ENCODE measurements at places on chromosomes 4 and X. TPM values are rescaled to one million over a fixed set of nuclear protein-coding genes. Genes with fewer than 3 reads are reported as not detected.

GRCh38 chr4:11488657-11489452, 60.2 kb upstream of the HS3ST1 start:
- no peak for DNase-seq

DNA sequence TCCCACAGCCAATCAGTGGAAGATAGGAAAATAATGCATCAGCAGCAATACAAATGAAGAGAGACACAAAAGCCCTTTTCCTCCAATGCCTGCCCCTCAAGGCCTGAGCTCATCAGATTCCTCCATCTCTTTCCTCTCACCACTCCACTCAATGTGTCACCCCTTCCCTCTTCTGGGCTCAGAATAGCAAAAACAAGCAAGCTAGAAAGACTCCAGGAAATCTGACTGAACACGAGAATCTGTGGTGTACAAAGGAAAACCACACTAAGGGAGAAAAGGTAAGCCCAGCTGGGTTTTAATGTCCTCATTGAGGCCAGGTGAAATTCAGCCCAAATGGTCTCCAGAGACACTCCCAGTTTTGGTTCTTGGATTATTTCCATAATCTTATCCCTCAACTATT, 46.3 kb downstream of the ARHGEF9 start:
- no peak for DNase-seq

GRCh38 chrX:39817754-39818470, 279.8 kb downstream of the BCOR start:
- DNase-seq, result no peak

DNA sequence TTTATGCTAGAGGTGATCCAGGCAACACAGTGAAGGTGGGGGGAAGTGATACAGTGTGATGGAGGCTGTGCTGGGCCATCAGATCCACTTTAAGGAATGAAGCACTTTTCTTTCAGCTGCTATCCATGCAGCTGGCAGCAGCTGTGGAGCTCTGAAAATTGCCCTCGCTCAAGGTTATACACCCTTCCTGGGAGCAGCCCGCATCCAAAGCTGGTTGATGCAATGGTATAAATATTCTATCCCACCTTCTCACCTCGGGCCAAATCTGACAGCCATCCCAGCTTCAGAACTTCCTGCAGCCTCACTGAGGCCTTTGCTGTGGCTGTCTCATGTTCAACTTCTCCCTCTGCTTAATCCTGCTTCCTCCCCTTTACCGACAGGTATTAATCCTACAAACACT, 18.6 kb downstream of the CXCL13 start:
- DNase-seq, result no peak

DNA sequence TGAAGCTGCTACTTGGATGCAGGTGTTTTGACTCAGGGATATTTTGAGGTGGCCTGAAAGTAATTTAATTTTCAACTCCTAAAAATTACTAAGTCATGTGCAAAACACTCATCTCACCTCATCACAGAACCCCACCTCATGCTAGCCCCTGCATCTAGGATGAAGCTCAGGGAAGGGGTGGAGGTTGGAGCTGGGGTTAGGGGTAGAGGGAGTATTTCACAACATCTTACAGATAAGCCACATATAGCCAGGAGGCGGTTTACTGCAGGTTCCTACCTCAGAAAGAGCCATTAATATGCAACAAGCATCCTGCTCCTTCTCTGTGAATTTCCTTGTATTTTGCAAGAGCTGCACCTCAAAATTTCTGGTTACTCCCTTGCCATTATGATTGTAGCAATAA, 70.5 kb upstream of the TSPAN5 start:
- no peak for DNase-seq

DNA sequence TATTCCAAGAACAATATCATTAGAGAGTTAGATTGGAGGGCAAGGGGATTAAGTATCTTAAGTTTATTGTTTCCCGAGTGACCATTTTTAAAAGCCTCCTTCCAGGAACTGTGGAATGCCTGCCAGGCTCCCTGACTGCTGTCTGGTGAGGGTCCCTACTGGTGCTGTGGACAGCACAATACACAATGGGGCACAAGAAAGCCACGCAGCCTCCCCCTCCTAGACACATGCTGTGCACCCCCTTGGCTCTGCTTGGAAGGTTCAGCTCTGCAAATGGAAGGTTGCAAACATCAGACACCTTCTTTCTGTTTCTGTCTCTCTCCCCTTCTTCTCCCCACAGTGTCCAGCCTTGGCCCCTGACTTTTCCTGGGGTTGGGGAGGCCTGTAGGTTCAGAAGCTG, 153.2 kb downstream of the SHROOM3 start:
- DNase-seq, result no peak

- no peak for DNase-seq
Observed at GRCh38 chr4:54556587-54556986, 101.2 kb upstream of the KIT start.

GRCh38 chr4:113584407-113585150, 177.0 kb downstream of the CAMK2D start:
- DNase-seq, result peak; percentile 57

DNA sequence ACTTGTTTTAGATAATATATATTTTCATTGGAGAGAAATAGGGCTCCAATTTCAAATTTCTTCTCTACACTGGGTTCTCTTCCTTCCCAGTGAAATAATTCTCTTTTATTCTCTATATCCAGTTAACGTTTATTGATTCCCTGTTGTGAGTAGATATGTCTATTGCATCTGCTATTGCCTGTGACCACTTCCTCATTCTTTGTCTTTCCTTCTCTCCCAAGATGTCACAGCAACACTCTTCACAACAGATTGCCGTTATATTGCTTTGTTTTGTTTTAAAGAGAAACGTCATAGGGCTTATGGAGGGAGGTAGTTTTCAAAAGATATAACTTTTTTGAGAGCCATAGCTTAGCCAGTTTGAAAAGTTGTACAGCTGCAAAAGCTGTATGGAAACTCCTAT, 343.8 kb downstream of the ARHGAP24 start:
- no peak for DNase-seq

DNA sequence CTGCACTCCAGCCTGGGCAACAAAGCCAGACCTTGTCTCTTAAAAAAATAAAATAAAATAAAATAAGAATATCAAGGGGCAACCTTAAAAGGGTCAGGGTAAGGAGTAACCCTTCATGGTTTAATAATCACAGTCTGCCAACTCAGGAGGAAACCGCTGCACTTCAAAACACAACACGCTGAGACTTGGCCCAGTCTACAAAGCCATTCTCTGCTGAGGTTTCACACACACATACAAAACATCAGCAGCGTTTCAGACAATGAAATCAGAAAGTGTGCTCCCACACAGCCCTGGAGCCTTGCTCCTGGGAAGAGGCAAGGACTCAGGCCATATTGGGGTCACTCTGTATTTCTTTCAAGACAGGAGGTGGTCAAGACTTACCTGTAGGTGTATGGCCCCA, 18.3 kb downstream of the SCARB2 start:
- DNase-seq, result no peak

DNA sequence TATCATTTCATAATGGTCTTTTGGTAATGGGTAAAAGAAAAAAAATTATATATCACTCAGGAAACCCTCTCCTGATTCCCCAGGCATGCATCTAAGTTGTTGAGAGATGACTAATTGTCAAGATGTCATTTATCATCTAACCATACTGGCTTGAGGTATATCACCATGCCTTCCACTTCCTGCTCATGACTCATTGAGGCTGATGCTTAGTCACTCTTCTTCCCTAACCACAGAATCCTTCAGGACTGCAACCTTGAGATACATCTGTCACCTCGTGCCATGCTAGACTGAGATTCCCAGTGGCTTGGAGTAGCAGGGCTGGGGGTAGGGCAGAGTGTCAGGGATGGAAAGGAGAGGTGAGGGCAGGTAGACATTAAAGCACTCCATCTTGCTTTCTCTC, 782.5 kb upstream of the INTU start:
- DNase-seq, result no peak

GRCh38 chr4:112840061-112840460, 203.1 kb downstream of the LARP7 start:
- DNase-seq, result no peak

- DNase-seq, result peak; percentile 74
Observed at GRCh38 chrX:119605464-119606279, 552 bp downstream of the NKRF start.

GRCh38 chr4:3880615-3881120, 114.5 kb downstream of the ADRA2C start:
- peak; percentile 48 for DNase-seq

DNA sequence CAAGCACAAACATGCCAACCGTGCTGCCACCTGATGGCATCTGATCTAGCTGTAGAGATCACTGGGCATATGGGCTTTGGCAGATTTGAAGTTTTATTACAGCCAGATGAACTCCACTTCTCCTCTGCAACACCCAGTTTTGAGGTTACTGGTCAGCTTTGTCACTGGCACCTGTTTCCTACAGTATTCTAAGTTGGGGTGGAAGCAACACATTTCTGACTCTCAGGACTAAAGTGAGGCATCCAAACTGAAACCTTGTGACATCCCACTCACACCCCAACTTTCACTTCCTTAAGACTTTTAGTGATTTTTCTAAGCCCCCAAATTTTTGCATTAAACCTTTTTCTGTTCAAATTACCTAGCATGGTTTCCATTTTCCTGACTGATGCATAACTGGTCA, 115.1 kb upstream of the PCDH18 start:
- no peak for DNase-seq

DNA sequence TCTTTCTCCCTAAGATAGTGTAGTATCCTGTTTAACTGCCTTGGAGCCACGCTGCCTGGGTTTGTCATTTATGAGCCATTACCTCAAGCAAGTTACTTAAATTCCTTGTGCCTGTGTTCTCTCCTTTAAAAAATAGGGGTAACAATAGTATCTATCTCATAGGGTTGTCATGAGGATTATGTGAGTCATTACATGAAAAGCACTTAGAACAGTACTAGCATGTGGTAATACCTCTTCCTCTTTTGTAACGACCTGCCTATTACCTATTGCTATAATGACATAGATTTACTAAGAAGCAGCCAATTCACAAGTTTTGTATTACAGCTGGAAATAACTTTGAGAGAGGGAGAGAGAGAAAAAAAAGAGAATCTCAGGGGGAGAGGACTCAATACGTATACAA, 834.7 kb downstream of the RAPGEF2 start:
- DNase-seq, result no peak

- DNase-seq, result no peak
Observed at GRCh38 chr4:61614231-61614630, 414.1 kb downstream of the ADGRL3 start.

DNA sequence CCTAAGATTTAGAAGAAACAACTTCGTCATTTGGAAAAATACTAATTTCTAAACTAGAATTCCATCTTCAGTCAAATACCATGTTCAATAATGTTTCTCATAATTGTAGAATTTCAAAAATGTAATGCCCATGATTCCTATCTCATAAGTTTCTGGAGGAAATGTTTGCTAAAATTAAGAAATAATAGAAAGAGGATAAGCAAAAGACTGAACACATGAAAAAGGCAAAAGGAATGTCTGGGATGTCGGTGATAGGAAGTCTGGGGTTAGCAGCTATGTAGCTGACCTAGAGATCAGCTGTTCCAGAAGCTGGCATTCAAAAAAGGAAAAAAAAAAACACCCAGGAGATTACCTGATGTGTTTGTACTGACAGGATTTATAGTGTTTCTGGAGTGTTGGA, 18.9 kb upstream of the PCDH10 start:
- no peak for DNase-seq

- DNase-seq, result no peak
Observed at GRCh38 chr4:53168228-53168627, 197.6 kb downstream of the SCFD2 start.

DNA sequence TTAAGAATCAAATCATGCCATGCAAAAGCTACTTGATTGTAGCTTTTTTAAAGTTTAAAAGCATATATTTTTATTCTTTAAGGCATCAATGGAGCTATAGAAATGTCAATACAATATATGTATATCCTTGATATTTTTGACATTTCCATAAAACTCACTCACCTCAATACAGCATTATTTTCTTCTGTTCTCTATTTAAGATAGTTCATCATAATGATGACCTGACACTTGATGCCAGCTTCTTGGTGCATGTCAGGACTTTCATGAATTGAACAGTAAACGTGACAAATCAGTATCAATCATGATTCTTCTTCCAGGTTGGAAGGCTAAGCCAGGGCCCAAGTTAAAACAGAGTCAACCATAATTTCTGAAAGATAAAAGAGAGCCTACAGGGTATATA, 33.6 kb upstream of the ATP8A1 start:
- DNase-seq, result no peak

DNA sequence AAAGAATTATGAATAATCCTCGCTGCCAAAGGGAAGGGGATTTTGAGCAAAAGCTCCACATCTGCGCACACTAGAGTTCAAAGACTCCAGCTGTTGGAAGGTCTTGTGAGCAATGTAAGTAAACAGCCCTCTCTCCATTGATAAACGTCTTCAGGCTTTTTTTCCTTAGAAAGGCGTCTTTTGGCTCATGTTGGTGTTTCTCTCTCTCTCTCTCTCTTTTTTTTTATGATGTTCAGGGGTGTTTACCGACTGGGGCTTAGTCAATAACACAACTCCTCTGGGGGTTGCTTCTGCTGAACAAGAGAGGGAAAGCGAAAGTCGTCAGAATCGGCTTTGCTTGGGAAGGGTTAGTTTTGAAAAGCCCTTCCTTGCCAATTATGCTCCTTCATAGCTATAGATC, 53.2 kb upstream of the C1QTNF7 start:
- DNase-seq, result no peak

DNA sequence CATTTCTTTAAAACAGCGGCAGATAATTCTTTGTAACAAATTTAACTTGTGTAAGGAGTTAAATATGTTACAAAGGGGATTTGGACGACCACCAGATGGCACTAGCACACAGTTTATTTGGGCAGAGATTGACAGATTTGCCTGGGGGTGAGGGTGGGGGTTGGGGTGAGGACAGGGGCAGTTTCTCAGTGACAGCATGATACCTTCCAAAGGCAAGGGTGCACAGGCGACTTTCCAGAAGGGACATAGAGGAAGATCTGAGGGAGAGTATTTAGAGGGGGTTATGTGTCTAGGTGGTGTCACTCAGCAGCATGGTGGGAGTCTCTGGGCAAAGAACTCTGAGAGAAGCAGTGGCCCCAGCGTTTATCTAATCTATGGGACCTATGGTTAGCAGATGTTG, 9.6 kb upstream of the TMA16 start:
- no peak for DNase-seq

GRCh38 chr4:114271031-114271430, 291.6 kb upstream of the ARSJ start:
- DNase-seq, result no peak

Gene AWAT1
- not detected for total RNA-seq

Gene F8A3
- 6.1 TPM for total RNA-seq

Gene TRIM75
- total RNA-seq, result not detected

Gene PPP1R3F
- 17.3 TPM for total RNA-seq

Gene KCNIP4
- total RNA-seq, result not detected

Gene GPAT3
- total RNA-seq, result 55.5 TPM

Gene H2BW2
- total RNA-seq, result not detected

Gene MAGEA8
- not detected for total RNA-seq

Gene UCHL1
- total RNA-seq, result 22.0 TPM

Gene RPA4
- total RNA-seq, result not detected

Gene NXF2
- total RNA-seq, result not detected

Gene CITED1
- not detected for total RNA-seq

Gene CXCL6
- not detected for total RNA-seq

Gene RRH
- not detected for total RNA-seq

Gene OSTC
- 29.8 TPM for total RNA-seq

Gene ANOS1
- 3.4 TPM for total RNA-seq

Gene SERPINA7
- not detected for total RNA-seq

Gene NPNT
- 0.98 TPM for total RNA-seq

Gene ZGRF1
- 1.7 TPM for total RNA-seq

Gene TEX13C
- not detected for total RNA-seq

Gene PCSK1N
- total RNA-seq, result 0.44 TPM

Data from psoas muscle (tissue), 8 donors.